ENCODE measurements at places on chromosomes 5 and 9.

GRCh38 chr5:179777909-179778308, 15.9 kb upstream of the LTC4S start:
- DNase-seq = no peak

DNA sequence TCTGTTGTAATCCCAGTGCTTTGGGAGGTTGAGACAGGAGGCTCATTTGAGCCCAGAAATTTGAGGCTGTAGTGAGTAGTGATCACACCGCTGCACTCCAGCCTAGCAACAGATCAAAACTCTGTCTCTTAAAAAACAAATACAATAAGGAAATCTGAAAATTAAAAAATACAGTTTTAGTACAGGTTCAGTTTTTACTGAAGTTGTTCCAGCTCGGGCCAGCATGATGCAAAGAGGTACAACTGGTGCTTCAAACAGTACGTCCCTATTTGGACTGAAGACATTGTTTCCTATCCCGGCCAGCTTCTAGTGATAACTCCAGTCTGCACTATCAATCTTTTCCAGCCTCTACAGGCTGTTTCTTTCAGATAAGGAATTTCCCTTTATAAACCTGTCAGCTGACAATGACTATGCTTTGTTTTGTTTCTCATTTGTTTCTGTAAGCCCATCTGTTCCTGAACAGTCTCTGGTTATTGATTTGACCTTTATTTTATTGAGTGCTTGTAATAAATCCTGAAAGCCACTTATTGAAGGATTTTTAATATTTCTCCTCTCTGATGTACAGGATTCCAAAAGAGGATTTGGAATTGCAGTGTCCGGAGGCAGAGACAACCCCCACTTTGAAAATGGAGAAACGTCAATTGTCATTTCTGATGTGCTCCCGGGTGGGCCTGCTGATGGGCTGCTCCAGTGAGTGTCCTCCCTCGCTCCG, 41.9 kb downstream of the TJP2 start:
- no peak for DNase-seq

GRCh38 chr5:71652803-71653543, 65.8 kb downstream of the MCCC2 start:
- DNase-seq = no peak

- DNase-seq = no peak
Observed at GRCh38 chr9:82334286-82334685, 345.7 kb downstream of the SPATA31D1 start.

- DNase-seq = no peak
Observed at GRCh38 chr9:115494393-115494792, 376.4 kb upstream of the TNC start.

- no peak for DNase-seq
Observed at GRCh38 chr5:132887283-132887682, 13.8 kb downstream of the LEAP2 start.

DNA sequence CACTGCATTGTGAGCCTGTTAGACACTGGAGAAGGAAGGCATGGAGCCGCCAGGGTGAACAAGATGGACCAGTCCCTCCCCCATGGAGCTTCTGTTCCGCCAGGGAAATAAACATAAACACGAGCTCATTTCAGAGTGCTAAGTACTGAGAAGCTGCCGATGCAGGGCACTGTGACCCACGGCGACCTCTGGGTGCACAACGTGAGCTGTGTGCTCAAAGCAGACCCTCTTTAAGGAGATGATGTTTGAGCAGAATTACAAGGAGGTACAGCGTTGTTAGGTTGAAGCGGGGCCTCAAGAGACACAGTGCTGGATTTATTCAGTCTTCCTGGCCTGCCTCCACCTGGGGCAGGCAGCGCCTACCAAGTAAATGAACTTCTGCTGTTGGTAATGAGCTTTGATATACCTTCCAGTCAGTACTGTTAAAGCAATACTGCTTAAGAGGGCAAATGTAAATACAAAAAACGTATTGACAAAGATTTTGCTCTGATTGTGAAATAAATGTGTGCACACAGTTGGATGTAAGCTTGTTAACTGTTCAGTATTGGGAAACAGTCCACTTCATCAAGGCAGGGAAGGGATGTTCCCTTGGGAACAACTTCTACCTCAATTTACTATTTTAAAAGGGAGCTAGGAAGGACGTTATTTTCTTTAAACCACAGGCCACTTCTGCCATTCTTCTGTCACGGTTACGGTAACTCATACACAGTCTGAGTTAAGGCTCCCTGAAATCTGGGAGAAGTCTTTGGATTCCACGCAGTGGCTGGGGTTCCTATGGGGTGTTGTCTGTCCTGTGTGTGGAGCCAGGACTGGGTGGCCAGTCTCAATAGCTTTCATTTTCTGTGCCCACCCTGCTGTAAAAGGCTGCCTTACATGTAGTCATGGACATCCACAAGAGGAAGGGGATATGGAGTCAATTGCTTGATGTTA, 48.9 kb upstream of the DMRT1 start:
- no peak for DNase-seq

DNA sequence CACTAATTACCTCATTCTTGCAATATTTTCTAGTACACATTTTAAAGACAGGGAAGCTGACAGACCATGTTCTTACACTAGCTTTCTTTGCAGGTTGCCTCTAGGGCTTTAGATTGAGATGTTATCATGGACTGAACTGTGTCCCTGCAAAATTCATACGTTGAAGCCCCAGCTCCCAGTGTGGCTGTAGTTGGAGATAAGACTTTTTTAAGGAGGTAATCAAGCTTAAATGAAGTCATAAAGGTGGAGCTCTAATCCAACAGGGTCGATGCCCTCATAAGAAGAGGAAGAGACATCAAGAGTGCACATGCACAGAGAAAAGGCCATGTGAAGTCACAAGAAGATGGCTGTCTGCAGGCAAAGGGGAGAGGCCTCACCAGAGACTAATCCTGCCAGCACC, 471.2 kb upstream of the ACTBL2 start:
- no peak for DNase-seq

- no peak for DNase-seq
Observed at GRCh38 chr9:98908897-98909634, 34.6 kb upstream of the COL15A1 start.

DNA sequence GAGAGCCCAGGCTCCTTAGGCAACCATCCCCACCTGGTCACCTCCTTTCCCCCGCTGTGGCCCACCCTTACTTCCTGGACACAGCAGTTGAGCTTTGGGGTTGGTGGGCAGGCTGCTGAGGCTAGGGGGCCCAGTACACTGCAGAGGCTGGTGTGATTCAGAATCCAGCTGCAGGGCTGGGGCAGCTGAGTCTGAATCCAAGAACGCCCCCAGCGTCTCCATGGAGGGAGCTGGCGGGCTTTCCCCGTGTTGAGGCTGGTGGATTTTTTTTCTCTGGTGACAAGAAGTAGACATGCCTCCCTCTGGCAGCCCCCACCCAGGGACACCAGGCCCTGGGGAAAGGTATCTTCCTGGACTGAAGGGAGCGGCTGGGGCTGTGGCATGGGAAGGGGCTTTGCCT, 104.8 kb downstream of the RXRA start:
- no peak for DNase-seq

DNA sequence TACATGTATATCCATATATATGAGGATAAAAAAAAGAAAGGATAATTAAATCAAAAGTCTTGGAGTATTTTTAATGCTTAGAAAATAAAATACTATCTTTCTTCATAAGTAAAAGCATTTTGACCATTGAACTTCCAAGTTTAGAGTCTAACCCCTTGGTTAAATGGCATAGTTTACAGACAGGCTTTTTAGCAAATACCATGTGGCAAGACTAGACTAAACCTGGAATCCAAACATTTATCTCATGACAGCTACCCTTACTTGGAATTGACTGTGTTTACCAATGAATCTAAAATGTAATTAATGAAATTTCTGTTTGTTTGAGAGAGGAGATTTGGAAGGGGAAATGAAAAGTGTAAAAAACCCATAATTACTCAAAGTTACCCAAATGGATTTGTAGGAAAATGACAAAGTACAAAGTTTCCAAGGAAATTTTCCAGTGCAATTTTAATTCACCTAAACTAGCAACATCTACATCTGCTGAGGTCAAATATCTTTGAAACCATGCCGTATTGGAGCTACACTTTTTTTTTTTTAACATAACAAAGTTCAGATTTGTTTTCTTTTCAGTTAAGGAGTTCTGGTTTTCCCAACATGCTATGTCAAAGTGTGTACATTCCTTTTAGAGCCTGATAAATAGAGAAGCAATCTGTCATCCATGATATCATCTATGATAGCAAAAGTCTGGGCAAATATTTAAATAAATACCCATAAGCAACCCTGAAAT, 272.1 kb upstream of the DAB2 start:
- no peak for DNase-seq

- DNase-seq = no peak
Observed at GRCh38 chr5:66440202-66440680, 156.0 kb upstream of the MAST4 start.

GRCh38 chr9:137276473-137277328, 825 bp upstream of the TOR4A start:
- no peak for DNase-seq

- no peak for DNase-seq
Observed at GRCh38 chr5:149961186-149961685, 678 bp downstream of the SLC26A2 start.

GRCh38 chr5:139171779-139172404, 26.3 kb downstream of the SIL1 start:
- no peak for DNase-seq

DNA sequence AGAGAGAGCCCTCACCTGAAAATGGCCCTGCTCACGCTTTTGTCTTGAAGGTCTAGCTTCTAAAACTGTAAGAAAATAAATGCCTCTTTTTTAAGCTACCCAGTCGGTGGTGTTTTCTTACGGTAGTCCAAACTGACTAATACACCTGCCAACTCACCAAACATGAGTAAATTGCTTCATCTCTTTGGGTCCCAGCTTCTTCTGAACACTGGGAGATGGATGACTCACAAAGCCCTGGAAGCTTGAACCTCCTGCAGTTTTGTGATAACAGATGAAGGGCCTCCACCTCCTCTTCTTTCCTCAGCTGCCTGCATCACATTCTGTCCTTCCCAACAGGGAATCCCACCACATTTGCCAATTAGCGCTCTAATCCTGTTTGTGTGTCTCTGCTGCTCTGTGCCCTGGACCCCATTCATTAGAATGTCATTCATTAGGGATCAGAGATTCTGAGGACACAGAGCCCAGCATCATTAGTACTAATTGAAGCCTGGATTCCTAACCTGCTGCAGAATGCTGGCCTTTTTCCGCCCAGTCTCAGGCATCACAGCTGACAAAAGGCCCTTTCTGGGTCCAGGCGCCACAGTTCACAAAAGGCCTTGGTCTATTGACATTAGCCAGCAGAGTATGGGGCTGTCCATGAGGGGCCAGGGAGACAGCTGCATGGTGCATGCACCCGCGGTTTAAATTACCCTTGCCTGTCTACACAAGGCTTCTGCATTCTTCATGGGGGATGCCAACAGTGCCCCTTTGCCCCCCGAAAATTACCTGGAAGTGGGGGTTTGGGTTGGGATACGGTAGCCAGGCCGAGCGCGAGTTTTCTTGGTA, 349.3 kb downstream of the SEMA5A start:
- DNase-seq = no peak

GRCh38 chr9:19085295-19085694, 17.4 kb downstream of the HAUS6 start:
- no peak for DNase-seq

GRCh38 chr9:108417726-108418125, 438.1 kb downstream of the ACTL7B start:
- no peak for DNase-seq

- no peak for DNase-seq
Observed at GRCh38 chr5:156261275-156261939, 65.6 kb upstream of the SGCD start.

GRCh38 chr5:15010936-15011335, 139.4 kb upstream of the ANKH start:
- no peak for DNase-seq

- DNase-seq = no peak
Observed at GRCh38 chr9:122900791-122901190, 4.4 kb downstream of the RC3H2 start.

- DNase-seq = no peak
Observed at GRCh38 chr5:80198399-80198798, 57.4 kb downstream of the SERINC5 start.

GRCh38 chr5:78968781-78969180, 16.3 kb downstream of the ARSB start:
- no peak for DNase-seq

GRCh38 chr5:52580921-52581320, 206.8 kb upstream of the ITGA1 start:
- no peak for DNase-seq

DNA sequence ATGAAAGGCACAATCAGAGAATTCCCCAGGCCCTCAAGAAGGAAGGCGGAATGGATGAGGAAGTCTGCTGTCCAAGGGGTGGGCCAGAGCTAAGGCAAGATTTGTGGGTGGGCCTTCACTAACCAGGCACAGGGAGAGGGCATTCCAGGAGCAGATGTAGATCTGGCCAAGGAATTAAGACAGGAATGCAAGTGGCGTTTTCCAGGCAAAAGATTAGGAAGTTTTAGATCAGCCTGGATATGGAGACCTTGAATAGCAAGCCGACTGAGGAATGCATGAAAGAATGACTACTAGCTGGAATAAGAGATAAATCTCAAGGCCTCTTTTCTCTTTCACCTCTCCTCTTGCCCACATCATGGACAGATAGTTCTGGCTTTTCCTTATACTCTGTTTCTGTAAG, 68.5 kb downstream of the GHR start:
- no peak for DNase-seq
